ENCODE measurements at places on chromosomes 4 and X.

DNA sequence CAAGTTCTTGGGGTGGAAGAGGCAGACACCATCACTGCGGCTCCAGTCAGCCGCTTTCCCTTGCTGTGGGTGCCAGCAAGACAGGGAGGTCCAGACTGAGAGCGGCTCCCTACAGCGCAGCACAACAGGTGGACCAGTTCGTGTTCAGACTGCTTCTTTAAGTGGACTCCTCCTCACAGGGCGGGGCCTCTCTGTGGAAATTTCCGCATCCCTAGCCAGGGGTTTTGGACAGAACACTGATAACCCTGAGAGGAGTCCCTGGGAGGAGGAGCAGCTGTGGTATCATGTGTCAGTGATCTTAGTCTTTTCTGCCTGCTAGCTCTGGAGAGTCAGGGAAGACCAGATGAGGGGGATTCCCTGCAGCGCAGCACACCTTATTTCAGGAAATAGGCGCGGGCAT is 48.5 kb downstream of the MAGEC2 start:
- peak; percentile 34 for DNase-seq

DNA sequence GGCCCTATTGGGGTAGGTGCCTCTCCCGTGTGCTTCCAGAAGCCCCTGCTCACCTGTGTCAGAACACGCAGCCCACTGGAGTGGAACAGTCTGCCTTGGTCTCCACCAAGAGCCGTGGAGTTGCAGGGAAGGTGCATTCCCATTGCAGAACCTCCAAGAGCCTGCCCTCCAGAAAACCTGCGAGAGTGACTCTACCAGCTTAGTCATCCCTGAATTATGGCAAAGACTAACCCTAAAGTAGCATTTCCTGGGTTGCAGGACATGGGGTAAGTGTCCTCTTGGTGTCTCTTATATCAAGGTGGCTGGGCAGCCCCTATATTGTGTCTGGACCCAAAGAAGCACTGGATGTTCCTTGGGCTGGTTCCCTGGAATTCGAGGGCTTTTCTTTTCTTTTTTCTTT is 224.6 kb downstream of the BCOR start:
- DNase-seq, result no peak

DNA sequence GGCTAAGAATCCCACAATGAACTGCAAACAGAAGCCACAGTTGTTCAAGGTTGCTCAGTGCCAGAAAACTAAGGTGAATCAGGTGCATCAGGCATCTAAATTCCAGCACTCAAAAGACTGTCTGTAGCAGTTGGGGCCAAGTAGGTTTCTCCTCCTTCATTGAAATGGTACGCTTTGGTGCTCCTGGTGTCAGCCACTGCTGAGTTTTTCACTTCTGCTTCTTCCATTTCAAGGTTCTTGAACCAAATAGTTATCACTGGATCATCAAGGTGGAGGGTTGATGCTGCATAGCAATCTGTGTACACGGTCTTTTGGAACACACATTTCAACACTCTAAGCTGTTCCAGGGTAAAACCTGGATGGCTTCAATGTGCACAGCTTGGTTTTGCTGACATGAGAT is 74.4 kb downstream of the TMA16 start:
- no peak for DNase-seq

DNA sequence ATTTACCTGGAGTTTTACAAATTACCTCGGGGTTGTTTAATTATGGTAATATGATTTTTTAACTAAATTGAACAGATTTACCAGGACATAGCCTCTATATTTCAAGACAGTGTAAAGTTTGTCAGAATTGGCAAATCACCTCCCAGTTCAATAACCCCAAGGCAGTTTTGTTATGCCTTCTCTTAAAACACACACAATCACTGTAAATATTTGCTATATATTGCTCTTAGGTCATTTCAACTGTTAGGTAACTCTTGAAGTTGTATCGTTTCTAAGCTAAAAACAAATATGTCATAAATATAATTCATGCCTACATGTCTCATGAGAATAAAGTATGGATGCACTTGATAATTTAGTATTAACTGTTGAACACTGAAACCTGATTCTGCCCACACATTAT is 24.1 kb downstream of the PDLIM5 start:
- DNase-seq, result no peak

- no peak for DNase-seq
Measured at GRCh38 chr4:92231511-92231910, 72.3 kb upstream of the GRID2 start.

DNA sequence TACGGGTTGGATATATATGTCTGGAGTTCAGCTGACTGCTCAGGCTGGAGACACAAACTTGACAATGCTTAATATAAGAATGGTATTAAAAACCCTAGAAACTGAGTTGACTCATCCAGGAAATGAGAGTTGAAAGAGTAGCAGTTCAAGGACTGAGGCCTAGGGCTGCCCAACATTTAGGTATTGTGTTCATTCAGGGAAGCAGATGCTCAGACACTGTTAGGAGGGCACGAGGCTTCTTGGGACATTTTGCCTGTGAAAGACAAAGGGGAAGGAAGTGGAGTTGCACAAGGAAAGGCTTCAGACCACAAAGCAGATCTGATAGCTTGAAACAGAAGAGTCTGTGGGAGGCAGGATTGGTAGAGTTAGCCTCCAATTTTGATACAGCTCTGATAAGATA is 52.0 kb upstream of the HS3ST1 start:
- no peak for DNase-seq

- peak; percentile 69 for DNase-seq
Measured at GRCh38 chr4:128061566-128062536, 739 bp downstream of the LARP1B start.

DNA sequence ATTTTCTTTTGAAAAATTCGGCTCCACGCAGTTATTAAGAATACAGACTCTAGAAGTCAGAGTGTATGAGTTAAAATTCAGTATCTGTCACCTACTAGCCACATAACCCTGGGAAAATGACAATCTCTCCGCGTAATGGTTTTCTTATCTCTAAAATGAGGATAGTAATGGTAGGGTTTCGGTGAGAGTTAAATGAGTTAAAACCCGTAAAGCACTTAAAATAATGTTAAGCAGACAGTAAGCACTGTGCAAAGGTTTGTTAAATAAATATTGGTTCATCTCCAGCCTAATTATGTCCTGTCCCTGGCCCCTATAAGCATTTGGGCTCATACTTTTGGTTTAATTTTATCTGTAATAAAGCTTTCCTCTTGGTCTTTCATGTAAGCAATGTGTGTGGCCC is 350.8 kb upstream of the GRIA3 start:
- DNase-seq, result no peak

- no peak for DNase-seq
Measured at GRCh38 chr4:81963763-81964020, 410.1 kb downstream of the HNRNPD start.

DNA sequence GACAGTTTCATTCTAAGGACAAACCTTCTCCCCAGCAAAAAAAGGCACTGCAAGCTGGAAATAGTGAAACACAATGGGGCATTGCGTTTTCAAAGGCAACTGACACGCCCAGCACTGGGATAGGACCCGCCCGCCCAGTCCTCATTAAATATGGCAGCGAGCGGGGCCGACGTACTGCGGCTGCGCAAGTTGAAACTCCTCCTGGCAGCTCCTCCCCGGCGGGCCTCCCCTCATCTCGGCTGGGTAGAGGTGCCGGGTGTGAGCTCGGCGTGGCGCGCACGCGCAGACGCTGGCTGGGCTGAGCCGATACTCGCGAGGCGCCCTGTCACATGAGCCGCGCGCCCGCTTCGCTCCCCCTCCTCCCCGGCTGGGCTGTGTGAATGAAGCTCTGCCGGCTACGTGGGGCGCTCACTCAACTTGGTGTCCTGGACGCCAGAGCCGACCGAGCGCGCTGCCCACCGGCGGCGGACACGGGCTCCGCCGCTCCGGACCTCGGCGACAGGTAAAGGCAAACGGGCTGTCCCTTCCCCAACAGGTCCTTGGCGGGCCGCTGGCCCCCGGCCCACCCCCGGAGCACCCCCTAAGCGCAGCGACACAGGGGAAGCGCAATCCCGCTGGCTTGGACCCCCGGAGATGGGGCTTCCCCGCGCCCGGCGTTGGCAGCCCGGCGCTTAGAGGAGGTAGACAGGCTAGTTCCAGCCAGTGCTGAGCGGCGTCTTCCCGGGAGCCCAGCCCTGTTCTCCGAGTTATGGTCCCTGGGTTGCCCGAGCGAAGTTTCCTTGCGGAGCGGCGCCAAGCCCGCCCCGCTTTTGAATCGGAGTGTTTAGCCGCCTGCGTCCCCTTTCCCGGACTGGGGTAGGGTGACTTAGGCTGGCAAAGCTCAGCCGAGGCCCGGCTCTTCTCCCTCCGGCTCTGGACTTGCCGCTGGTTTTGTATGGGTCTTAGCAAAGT is at the start of gene CLCN5:
TSS of gene CLCN5 (plus strand) at position 306 of the 951 bp plus-strand sequence. CDS start 2,703 bp downstream, outside the sequence.
- peak; percentile 92 for DNase-seq

DNA sequence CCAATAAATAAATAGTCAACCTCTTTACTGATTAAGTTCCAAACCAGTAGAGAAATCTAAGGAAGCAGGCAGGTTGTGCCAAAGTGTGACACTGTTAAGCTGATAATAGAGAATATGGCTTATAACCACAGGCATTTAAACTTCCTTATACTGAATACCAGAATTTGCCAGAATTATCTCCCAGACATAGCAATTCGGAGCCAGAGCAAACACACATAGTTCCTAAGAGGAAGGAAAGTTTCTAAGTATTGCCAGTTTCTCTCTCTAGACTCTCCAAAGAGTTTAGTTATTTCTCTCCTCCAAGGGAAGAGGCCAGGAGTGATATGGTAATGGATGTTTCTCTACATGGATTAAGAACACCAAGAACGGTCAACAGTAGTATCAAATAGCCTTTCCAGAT is 191.7 kb upstream of the CPEB2 start:
- no peak for DNase-seq

- no peak for DNase-seq
Measured at GRCh38 chr4:18041114-18041513, 19.6 kb upstream of the LCORL start.

- DNase-seq, result no peak
Measured at GRCh38 chr4:100311181-100311580, 120.9 kb upstream of the DDIT4L start.

DNA sequence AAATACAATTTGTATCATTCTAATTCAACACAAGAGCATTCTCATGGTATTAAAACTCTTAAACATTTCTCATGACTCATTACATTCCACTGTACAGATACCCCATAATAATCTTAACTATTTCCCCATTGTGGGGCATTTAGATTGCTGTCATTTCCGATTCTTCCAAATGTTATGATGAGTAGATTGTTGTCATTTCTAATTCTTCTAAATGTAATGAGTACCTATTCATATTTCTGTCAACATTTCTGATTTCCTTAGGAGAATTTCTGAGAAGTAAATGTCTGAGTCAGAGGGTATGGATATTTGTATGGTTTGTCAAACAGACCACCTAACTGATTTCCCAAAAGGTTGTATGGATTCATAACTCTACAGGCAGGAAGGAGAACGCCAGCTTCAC is 8.3 kb downstream of the S100G start:
- DNase-seq, result no peak
